ENCODE measurements at places on chromosomes 6 and 20.

- H3K4me3 ChIP-seq, result no peak overlapping the region
- no peaks in the 10 kb centered on the region for H3K27me3 ChIP-seq
- peaks cover 56% of the 10 kb centered on the region for H3K4me1 ChIP-seq
- peak overlapping the region; percentile 93 for H3K27ac ChIP-seq
- no peak for DNase-seq
- peaks cover 10% of the 10 kb centered on the region for H3K36me3 ChIP-seq
Observed at GRCh38 chr20:37315452-37316110, 26.1 kb downstream of the MANBAL start.

DNA sequence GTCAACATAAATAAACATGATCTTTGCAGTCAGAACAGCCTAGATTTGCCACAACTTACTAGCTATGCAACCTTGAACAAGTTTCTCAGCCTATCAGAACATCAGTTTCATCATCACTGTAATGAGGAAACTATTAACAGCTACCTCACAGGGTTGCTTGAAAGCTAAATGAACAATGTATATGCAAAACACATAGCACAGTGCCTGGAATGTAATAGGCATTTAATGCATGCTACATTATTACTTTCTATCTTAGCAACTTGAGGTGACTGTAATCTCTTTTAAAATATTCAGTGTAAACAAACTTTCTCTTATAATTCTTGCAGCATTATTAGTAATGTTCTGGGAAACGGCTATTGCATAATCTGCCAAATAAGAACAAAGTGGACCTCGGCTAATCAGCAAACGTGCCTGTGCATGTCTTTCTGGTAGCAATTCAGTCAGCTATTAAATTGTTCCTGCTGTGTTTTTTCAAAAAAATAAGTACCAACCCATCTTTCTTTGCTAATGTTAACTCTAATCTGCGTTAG lies 61.5 kb downstream of the SYNE1 start:
- no peak for DNase-seq
- H3K27ac ChIP-seq, result no peak overlapping the region
- no peaks in the 10 kb centered on the region for H3K27me3 ChIP-seq
- H3K36me3 ChIP-seq, result no peaks in the 10 kb centered on the region

DNA sequence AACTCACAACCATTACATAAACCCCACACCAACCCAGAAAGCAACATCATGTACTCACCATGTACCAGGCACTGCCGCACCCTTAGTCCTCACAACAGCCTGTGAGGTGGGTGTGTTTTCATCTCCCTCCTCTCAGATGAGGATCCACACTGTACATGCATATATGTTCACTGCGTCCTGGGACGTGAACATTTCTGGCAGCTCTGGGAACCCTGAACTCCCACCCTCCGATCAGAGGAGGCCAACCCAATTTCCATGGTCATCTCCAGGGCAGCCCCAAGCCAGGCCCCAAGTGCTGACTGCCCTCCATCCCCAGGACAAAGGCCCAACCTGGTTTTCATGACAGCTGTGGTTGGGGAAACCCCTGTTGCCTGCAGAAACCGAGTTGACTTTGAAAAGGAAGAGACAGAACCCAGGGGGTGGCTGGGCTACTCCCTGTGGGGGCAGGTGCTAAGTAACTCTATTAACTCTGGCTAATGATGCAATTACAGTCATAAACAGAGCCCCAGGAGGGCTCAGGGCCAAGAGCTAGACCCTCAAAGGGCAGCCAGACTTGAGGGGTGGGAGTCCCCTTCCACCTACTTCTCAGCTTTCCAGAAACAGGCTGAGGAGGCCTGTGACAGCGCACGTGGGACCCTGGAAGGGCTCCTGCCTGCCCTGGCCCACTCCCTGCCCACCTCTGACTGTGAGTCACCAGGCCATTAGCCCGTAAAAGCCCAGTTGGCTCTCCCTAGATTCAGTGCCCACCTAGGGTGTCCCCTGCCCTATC lies 2.6 kb downstream of the TFEB start:
- H3K4me3 ChIP-seq, result peak overlapping the region; percentile 86
- H3K36me3 ChIP-seq, result no peaks in the 10 kb centered on the region
- H3K4me1 ChIP-seq, result peaks cover 55% of the 10 kb centered on the region
- H3K27me3 ChIP-seq, result peaks cover 18% of the 10 kb centered on the region

GRCh38 chr20:22339091-22339881 lies 245.1 kb downstream of the FOXA2 start:
- peak; percentile 45 for DNase-seq
- peak overlapping the region; percentile 38 for H3K4me3 ChIP-seq
- H3K36me3 ChIP-seq, result no peaks in the 10 kb centered on the region

GRCh38 chr6:76004202-76004601 lies 68.3 kb downstream of the IMPG1 start:
- no peaks in the 10 kb centered on the region for H3K27me3 ChIP-seq
- 0 out of 2 replicates have a peak, but pooled peaks cover 4% of the 10 kb centered on the region for H3K4me1 ChIP-seq
- H3K4me3 ChIP-seq, result no peak overlapping the region
- no peaks in the 10 kb centered on the region for H3K36me3 ChIP-seq
- DNase-seq, result no peak
- no peak overlapping the region for H3K27ac ChIP-seq

- no peak overlapping the region for H3K27ac ChIP-seq
- no peak overlapping the region for H3K4me3 ChIP-seq
- H3K36me3 ChIP-seq, result peaks cover 8% of the 10 kb centered on the region
- H3K27me3 ChIP-seq, result no peaks in the 10 kb centered on the region
Observed at GRCh38 chr6:21281366-21281765, 312.2 kb upstream of the SOX4 start.
